Right ventricle myocardium superior (tissue), 1 donor: ENCODE measurements at places on chromosomes 3 and 15. TPM values are rescaled to one million over a fixed set of nuclear protein-coding genes. Genes with fewer than 3 reads are reported as not detected.

DNA sequence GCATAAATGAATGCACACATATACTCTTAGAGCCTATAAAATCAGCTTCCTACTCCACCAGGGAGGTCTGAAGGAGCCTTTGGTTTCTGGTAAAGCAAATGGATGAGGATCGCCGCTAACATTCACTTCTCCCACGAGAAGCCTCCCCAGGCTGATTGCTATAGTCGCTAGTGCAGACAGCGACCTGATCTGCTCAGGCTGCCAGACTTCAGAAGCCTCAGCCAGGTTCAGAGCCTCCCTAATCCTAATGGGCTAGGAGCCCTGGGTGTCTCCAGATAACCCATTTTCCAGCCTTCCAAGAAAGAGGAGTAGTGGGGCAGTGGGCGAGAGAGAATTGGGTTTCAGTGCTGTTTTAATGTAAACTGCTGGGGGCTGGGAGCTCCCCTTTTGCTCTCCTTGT, 35.4 kb downstream of the TPM1 start:
- DNase-seq = no peak

DNA sequence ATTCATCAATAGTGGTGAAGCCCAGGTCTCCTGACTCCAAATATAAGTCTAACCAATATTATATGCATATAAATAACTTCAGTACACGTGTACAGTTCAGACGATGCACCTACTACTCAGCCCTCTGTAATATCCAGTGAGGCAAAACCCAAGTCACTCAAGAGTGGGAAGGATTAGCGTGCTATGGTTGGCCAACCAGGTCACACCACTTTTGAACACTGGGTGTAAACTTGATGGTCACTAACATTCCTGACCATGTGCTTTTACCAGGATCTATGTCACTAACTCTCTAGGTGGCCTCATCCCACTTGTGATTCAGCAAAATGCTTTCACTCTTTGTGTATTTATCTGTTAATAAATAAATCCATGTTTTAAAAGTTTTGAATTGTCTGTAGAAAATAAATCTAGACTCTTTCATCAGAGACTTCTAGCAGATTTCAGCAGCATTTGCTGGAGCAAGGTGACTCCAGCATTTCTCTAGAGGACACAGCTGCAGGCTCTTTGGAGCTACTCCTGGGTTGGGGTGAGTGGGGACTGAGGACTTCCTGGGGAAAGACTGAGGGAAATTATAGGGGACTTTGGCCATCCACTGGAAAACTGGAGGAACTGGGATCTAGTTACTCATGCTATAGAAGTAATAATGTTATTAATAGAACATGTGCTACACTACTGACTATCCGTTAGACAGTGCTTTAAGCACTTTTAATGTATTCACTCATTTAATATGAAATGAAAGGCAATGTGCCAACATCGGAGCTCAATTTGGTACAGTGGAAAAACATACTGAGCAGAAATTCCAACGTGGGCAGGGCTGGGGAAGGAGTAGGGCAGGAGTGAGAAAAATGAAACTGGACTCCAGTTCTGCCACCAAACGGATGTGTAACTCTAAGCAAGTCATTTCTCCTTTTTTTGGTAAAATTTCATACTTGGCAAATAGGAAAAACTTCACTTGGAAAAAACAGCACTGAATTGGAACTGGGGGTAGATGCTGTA, 97.9 kb downstream of the RORA start:
- no peak for DNase-seq

DNA sequence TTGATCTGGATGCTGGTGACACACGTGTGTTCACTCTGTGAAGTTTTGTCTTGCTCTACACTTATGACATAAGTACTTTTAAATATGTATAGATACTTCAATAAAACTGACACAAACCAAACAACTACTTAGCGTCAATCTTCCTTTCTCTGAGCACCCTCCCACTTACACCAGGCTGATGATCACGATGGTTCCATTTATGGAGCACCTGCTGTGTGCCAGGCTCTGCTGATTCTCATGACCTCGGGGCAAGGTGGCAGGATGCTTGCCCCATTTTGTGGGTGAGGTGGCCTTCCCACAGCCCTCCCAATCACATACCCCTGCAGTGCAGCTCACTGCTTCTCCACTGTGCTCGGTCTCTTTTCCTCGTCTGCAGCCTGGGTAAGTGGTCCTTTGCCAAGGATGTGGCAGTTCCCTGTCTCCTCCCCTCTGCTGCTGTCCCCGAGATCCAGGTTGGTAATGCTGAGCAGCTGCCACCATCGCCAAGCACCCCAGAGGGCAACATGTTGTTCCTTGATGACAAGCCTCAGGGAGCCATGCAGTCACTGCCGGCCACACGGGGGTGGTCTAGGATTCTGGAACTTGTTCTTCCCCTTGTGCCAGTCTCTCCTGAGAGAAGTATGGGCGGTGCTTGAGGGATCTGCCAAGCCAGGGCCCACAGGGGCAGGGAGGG, 20.6 kb upstream of the ADCY5 start:
- DNase-seq = no peak

- DNase-seq = no peak
Observed at GRCh38 chr3:130601442-130601971, 84.5 kb downstream of the COL6A6 start.

DNA sequence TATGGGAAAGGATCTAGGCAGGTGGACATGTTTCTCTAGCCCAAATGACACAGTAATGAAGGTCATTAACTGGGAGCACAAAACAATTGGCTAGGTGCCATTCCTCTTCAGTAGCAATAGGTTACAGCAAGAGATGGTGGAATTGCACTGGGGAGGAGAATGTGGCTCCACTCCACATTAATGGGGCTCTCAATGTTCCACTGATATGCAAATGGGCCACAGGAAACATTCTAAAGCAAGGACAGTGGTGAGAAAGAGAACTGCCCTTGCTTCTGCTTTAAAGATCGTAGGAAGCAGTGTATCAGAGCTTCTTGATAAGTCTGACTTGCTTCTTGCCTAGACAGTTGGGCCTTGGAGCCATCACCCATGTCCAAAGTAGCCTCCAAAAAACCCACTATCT, 271.4 kb upstream of the PPP2R3A start:
- DNase-seq = no peak

DNA sequence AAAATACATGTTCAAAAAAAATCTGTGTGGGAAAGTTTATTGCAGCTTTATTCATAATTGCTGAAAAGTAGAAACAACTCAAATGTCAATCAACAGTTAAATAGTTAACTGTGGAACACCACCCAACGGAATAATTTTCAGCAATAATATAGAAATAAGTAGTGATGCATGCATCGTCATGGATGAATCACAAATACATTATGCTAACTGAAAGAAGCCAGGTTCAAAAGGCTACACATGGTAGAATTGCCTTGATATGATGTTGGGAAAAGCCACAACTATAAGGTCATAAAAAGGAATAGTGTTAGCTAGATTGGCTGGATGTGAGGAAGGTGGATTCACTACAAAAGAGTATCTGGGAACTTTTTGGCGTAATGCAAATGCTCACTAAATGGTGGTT, 82.0 kb downstream of the GMNC start:
- no peak for DNase-seq

DNA sequence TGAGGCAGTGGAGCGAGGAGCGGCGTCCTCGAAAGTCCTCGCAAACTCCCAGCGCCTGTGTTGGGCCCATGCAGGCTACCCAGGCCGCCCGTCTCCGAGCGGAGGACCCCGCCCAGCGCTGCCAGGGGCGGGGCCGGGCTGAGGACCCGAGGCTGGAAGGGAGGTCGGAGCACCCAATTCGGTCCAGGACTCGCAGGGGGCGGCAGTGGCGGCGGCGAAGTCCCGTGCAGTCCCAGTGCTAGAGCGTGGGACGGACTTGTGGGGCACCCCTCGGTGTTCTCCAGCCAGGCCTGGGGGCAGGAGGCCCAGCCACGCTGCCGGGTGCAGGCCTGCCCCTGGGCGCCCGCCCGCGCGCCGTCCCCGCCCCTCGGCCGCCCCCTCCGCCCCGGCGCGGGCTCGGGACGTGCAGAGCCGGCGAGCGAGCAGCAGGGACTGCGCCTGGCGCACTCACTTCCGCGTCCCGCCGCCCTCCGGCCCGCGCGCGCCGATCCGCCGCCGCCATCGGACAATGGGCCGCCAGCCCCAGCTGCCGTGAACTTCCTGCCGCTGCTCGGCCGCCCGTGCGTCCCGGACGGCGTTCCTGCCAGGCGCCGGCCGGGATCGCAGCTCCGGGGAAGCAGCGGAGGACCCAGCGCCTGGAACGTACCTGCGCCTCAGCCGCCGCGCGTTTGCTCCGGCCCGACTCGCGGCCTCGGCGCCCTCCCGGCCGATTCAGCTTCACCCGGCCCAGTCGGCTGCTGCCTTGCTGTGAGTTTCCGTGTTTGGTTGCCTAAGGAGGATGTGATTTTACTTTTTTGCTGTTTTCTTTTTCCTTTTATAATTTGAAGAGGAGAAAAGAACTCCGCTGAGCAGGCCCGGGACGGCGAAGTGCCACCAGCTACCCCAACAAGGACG, 596 bp upstream of the LIMD1 start:
- peak; percentile 86 for DNase-seq

- no peak for DNase-seq
Observed at GRCh38 chr15:101272584-101272983, 4.7 kb downstream of the SELENOS start.

TEX9 gene
- 0.32 TPM for total RNA-seq

A4GNT gene
- total RNA-seq = not detected

GOLGA8R gene
- 4.3 TPM for total RNA-seq

TRPM1 gene
- not detected for total RNA-seq
